ENCODE measurements at places on chromosomes 16 and 17. TPM values are rescaled to one million over a fixed set of nuclear protein-coding genes. Genes with fewer than 3 reads are reported as not detected.

DNA sequence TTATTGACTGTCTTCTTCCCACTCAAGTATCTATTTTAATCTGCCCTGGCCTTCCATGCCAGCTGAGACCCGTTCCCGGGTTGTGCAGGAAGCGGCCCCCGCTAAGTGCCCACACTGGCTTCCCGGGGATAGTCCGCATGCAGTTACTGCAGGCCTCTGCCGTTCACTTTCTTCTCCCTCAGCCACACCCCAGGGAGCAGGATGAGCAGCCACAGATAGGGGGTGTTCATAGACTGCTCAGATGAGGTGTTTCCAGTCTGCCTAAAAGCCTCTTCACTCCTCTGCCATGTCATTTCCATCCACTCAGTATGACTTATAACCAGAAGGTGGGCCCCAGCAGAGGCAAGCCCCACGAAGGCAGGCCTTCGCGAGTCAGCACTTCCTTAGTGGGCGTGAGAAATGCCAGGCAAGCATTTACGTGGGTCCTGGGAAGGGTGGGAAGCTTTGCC lies 7.7 kb downstream of the MED9 start:
- no peak for DNase-seq

DNA sequence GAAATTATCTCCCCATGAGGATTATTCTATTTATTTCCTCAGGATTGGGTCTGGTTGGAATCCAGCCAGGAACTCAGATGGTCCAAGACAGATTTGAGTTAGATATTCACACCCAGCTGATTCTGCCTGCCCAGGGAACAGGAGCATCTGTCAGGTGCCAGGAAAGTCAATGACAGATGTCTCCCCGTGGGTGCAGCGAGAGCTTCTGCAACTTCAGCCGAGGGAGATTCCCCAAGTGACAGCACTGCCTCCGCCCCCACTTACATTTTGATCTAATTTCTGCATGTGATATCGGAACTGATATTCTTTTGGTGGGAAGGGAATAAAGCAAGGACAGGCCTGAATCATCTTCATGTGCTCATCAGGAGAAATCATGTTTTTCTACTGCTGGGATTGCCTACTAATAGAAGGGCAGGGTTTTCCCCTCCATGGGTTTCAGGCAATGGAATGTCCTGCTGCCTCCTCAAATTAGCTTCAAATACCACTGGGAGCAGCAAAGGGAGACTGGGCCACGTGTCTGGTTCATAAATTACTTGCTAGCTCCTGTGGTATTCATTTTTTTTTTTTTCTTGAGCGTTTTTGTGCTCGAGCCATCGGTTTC lies 15.7 kb upstream of the DHX8 start:
- peak; percentile 86 for DNase-seq

GRCh38 chr17:65457635-65458257 lies 103.7 kb downstream of the AXIN2 start:
- DNase-seq, result no peak

DNA sequence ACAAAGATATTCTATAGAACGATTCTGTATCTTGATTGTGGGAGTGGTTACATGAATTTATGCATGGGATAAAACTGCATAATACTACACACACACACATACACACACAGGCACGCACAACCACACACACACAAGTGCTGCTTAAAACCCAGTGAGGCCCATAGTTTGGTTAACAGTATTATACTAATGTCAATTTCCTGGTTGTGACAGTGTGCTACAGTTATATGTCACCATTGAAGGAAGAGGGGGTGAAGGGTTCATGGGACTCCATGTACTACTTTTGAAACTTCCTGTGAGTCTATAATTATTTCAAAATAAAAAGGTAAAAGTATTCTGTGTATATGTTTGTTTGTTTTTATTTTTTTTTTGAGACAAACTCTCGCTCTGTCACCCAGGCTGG lies 8.1 kb downstream of the ZC3H7A start:
- no peak for DNase-seq

DNA sequence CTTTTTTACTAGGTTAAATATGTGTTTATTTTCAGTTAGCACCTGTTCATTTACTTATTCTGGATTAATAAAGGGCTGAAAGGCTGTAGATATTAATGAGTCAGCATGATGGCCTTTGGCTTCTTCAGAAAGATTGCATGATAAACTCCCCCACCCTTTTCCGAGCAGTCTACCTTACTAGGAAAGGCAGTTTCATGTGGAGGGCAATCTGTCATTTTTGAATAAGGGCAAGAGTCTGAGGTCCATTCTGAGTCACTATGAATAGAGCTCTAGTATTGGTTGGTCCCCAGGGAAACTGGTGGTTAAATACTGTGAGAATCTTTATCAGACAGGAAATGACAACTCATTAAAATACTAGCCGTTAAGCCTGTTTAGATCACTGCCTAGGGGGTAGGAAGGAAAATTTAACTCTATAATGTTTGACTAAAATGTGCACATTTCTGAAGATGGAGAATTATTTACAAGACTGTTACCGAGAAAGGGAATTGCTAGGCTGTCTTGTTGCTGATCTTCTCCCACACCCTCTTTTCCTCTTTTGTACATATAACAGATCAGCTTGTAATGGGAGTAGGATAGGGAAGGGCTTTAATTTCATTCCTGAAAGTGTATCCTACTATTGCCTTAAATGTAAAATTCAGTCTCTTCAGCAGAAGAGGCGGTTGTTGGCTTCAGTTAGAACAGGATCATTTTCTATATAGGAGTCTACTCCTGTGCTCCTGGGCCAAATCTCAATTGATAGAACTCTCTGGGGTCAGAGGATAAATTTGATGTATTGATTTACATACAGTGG lies 63.3 kb downstream of the TUBD1 start:
- peak; percentile 99 for DNase-seq

Gene PRR35
- not detected for total RNA-seq

Gene HIC1
- total RNA-seq, result 0.67 TPM

DNA sequence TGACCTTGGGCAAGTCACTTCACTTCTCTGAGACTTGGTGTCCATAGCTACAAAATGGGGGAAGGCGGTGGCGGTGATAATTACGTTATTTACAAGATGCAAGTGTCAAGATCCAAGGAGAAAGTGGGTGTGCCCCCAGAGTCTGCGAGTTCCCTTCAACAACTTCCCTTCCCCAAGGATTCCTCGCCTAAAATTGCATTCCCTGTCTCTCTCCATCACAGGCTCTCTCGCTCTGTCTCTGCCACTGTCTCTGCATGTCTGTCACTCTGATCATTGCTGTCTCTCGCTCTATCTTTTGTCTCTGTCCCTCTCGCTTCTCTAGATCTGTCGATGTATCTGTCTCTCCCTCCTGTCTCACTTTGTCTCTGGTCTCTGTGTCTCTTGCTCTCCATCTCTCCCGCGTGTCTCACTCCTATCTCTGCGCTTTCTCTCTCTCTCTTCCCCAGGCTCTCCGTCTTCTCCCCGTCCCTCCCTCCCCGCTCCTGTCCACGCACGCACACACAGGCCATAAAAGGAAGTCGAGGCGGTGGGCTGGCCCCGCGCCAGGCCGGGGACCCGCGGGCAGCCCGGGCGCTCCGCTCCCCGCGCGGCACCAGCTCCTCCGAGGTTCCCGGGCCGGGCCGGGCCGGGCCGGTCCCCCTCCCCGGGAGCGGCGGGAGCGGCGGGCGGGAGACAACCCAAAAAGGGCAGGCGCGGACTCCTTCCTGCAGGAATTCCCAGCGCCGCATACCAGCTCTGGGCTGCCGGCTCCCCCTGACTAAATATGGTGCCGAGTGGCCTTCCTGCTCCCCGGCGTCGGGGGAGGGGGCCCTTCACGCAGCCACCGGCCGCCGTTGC lies 1.1 kb upstream of the MYH11 start:
- DNase-seq, result no peak

GRCh38 chr17:67221062-67221998 lies 23.7 kb downstream of the HELZ start:
- DNase-seq, result peak; percentile 44

Gene RNF222
- total RNA-seq, result under 0.01 TPM

- DNase-seq, result no peak
These were observed 63.0 kb downstream of the TMEM100 start for GRCh38 chr17:55659661-55660060.

GRCh38 chr17:81402981-81403467 lies 7.8 kb downstream of the BAHCC1 start:
- DNase-seq, result no peak

DNA sequence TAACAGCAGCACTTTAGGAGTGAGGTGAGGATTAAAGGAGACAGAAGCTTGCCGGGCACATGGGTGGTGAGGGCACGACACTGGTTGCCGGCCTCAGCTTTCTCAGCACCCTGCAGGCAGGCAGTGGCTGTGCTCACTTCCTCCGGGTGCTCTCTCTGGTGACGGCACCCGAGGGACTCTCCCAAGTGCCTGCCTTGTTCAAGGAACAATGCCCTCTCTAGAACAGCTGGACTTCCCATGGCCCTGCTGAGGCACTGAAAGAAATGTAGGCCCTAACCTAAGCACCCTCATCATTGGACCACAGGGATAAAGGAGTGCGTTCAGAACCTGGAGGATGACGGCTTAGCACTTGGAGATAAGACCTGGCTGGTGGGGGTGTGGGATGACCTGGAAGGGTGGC lies 72.7 kb downstream of the N4BP1 start:
- no peak for DNase-seq

DNA sequence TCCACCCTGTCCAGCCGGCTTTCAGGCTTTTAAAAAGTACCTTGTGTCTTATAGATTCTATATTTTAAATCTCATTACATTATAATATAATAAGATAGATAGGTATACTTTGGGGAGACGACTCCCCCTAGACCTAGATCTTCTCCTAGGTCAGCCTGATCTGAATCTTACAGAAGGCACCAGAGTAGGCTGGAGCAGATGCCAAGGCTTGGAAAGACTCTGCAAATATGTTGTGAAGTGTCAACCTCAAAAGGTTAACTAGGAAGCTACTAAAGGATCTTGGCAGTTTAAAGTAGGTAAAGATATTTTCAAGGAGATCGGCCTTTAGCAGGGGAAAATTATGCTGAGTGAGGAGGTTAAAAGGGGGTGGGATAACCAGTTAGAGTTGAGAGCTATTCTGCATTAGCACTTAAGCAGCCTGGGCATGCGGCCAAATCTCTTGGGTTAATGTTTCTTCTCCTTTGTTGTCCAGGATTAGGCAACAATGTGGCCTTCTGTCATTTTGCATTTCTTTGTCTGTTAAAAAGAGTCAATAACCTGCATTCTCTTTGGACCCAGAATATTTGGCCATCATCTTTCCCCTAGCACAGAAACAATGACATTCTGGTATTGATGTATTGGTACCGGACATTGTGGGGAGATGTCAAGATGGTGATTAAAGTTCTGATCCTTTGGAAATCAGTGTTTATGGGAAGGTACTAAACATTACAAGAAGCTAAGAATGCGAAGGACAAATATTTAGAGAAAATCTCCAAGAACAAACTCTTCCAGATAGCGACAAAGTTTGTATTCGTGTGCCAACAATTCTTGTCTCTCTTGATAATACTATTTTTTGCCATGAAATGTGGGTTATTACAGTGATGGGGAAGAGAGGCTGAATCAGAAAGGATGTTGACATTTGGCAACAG lies 51.2 kb upstream of the DHX40 start:
- DNase-seq, result peak; percentile 43

Gene ITGAL
- total RNA-seq, result not detected

GRCh38 chr16:25431472-25431871 lies 173.8 kb upstream of the ZKSCAN2 start:
- DNase-seq, result no peak

DNA sequence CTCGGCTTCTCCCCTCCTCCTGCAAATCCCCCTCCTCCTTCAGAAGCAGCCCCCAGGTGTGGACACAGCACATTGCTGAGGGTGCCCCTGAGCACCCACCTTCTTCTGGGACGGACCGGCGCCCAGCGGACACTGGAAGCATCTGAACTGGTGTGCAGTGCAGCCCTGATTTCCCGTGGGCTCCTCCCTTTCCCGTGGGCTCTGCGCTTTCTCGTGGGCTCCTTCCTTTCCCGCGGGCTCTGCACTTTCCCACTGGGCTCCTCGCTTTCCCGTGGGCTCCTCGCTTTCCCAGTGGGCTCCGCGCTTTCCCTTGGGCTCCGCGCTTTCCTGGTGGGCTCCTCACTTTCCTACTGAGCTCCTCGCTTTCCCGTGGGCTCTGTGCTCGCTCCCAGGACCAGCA lies 32.6 kb upstream of the ACSF3 start:
- DNase-seq, result no peak

All from mammary epithelial cell (primary cell).